ENCODE measurements at places on chromosomes 1 and 21.

DNA sequence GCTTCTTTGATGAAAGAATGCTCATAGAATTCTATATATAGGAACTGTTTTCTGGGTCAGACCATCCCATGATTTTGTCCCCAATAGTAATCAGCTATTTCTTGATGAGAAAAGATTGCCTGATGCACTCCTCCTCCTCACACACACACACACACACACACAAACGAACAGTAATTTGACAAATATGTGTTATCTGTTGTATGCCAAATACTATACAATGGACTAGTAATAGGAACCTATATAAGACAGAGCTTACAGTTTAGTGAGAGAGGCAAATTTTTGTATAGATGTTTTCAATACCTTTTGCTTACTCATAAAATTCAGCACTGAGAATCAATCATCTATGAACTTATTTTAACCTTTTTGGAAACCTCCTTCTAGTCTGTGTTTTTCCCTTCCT is 76.8 kb downstream of the PLA2G4A start:
- no peak for DNase-seq

DNA sequence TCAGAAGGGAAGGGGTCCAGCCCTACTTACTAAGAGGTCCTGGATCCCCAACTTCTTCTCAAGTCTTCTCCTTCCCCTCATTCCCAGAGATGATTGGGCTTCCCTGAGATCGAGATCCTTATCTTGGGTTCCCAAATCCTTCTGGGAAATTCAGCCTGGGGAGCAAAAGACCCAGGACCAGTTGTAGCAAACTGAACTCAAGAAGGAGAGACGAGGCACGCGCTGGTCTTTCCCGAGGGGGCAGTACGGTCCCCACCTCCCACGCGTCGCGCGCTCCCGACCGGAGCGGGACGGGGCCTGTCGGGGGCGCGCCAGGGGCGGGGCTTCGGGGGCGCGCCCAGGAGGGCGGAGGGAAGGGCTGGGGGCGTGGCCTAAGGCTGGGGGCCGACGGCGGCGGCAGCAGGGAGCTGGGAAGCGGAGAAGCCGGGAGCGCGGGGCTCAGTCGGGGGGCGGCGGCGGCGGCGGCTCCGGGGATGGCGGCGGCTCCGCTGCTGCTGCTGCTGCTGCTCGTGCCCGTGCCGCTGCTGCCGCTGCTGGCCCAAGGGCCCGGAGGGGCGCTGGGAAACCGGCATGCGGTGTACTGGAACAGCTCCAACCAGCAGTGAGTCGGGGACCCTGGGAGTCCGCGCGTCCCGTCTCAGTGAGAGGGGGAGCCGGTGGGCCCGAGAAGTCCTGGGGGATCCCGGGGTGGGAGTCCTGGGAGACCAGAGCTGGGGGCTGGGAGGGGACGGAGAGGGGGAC is at the start of gene EFNA3:
TSS of gene EFNA3 (plus strand) at position 369 of the 741 bp plus-strand sequence. CDS start at position 474, 105 bp downstream.
- DNase-seq, result no peak

DNA sequence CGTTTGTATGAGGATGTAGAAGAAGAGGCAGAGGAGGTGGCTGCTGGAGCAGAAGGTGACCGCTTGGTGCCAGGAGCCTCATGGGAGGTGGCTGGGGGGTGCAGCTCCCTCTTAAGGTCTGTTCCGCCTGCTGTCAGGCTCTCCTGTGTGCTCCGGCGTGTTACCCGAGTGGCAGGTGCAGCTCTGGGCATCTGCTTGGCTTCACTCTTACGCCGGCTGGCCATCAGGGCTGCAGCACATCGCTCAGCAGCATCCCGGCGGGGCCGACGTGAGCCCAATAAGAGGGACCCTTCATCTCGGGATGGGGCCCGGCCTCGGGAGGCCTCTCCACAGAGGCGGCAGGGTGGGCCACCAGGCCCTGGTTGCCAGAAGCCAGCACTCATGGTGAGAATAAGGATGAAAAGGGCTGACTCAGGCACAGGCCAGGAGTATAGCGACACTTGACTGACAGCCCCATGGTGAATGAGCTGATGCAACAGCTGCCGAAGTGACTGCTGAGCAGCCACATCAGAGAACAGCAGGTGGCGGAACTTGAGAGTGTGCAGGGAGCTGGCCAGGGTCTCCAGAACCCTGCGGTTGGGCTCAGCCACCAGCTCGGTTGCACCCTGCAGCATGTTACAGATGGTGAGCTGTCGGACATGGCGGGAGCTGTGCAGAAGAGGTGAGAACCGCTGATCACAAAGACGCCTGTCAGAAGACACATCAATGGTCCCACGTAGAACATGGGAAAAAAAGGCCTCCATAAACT is 17.5 kb downstream of the LRRC41 start:
- DNase-seq, result no peak

DNA sequence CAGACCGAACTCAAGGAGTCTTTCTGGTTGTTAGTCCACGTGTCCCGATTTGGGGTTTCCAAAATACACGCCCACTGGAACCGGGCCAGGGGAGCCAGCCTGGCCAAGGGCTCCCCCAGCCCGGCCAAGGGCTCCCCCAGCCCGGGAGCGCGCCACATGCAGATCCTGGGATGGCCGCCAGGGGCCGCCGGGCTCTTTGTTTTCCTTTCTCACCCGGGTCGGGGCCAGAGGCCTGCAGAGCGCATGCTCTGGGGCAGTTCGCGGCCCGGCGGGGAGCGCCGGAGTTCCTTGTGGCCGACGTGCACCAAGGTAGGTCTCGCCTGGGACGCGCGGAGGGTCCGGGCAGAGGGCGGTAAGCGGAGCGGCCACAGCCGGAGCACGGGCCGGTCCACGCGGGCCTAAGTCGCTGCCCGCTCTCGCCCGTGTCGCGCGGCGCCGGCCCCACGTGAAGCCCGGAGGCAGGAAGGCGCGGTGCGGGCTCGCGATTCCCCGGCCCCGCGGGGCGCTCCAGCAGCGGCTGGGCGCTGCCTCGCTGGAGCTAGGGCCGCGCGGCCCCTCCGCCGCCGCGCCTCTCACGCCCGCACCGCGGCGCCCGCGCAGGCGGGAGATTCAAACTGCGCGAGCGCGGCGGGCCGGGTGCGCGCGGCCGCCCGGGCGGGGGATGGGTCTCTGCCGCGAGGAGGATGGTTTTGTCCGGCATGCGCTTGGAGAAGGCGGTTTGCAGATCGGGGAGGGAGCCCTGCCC is 12.3 kb downstream of the RCC1 start:
- peak; percentile 89 for DNase-seq

DNA sequence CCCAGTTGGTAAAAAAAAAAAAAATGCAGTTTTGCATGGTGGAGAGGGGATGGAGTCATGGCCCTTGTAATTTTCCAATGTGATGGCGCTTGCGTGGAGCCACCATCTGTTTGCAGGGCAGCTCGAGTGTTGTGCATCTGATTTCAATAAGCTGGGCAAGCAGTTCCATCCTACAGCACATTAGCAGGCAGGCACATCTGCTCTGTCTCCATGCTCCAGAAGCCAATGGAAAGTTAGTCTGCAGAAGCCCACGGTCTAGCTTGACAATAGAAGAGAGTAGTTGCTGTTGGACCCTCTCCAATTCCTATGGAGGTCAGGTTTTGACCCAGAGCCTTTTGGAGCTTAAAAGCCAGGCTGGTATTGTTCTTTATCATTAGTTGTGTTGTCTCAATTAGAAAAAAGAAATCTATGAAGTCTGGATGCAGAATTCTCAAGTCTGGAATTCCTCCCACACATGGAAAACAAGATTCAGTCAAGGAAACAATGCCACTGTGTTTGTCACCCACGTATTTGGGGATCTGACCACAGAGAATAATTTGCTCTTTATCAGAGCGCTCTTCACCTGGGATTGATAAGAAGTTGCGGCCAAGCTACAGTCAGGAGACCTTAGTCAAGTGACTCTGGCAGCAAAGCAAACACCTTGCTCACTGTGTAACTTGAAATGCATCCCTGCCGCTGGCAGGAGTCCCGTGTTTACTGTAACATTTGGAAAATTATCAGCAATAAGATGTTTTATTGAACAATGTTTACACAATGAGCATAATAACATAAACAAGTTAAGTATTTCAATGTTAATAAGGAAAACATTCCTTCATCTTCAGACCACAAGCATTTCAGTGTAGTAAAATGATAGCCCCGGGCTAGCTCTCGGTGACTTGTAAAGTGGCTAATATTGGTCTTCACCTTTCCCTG is 20.7 kb downstream of the NGF start:
- DNase-seq, result no peak

- no peak for DNase-seq
These were observed 10.5 kb downstream of the FAAH start for GRCh38 chr1:46404482-46405196.

GRCh38 chr1:186974774-186975181 is 146.0 kb downstream of the PLA2G4A start:
- DNase-seq, result no peak

DNA sequence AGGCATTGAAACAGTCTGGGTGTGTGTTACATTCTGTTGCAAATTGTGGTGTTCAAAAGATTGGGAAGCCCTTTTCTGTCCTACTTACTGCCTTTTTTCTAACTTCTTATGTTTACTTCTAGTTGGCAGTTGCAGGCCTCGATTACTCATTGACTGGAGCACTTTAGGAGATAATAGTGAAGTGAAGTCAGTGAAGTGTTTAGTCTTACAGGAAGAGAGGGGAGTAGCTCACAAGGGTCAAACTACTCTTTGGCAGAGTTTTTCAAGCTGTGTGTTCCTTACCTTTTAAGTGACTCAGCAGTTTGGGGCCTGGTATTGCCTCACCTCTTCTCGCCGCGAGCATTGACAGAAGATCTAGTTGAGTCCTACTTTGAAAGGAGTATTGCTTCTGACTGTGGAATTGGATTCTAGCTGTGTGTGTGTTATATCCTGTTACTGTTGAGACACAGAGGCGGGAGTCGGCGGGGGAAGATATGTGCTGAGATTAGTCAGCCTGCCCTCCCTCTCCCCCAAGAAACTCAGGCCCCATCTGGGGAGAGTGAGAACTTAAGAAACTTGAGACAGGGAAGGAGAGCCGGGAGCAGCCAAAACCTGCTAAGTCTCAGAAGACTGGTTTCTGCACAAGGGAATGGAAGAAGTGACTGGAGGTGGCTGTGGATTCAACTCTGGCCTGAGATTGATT is 19.3 kb downstream of the AHCYL1 start:
- peak; percentile 62 for DNase-seq

- no peak for DNase-seq
These were observed 162.8 kb upstream of the KIAA0040 start for GRCh38 chr1:175355414-175355813.

DNA sequence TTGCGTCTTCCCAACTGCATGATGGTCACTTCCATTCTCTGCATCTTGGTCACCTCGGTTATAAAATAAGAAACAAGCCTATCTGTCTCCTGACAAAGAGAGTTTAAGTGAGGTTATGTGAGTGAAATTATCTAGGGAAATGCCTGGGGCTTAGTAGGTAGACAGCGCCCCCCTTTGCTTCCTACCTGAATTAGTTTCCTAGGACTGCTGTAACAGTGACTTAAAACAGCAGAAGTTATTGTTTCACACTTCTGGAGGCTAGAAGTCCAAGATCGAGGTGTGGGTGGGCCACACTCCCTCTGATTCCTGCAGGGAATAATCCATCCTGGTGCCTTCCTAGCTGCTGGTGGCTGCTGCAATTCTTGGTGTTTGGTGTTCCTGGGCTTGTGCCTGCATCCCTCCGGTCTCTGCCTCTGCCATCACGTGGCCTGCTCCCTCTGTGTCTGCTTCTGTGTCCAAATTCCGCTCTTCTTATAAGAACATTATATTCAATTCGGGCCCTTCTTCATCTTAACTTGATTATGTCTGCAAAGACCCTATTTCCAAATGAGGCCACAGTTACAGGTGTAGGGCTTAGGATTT is 92.6 kb downstream of the IGSF21 start:
- no peak for DNase-seq

GRCh38 chr1:225396357-225396756 is 31.5 kb downstream of the LBR start:
- DNase-seq, result no peak

GRCh38 chr1:16110884-16111283 is 37.4 kb upstream of the FAM131C start:
- no peak for DNase-seq

GRCh38 chr1:47562799-47563198 is 125.0 kb downstream of the FOXD2 start:
- peak; percentile 23 for DNase-seq

DNA sequence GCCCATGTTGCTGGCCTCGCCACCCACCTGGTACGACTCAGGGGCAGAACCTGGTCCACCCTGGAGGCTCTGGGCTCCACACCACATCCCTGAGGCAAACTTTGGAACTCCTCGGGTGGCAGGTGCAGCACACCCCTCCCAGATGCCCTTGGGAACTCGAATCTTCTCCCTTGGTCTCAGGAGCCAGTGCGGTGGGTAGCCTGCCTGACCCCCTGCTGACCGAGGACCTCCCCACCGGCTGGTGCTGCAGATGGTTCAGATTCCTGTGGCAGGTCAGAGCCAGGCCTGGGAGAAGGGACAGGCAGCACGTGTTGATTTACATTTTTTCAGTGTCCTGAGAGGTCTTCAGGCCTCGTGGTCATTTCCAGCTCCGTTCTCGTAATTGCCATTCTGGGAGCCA is 6.3 kb upstream of the CFAP410 start:
- no peak for DNase-seq

- DNase-seq, result no peak
These were observed 545.3 kb downstream of the PLA2G4A start for GRCh38 chr1:187374082-187374481.

DNA sequence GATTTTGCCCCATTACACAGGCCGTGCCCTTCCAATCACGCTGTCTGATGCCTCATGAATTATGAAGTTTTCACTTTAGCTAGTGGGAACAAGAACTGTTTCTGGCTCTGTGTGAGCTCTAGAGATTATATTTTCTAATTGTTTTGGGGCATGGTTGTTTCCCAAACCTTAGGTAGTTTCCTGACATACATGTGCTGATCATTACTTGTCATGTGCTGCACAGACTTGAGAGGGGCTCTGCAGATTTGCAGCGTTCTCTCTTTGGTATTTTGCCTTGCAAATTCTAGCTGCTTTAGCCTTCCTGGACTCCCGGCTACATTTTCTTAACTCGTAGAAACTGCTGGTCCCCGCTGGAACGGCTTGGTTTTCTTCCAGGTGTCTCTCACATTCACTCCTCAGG is 142.1 kb upstream of the IVNS1ABP start:
- no peak for DNase-seq

All from common myeloid progenitor, CD34-positive (primary cell).